Pons (tissue), 1 donor: ENCODE measurements at places on chromosomes 13 and 19.

DNA sequence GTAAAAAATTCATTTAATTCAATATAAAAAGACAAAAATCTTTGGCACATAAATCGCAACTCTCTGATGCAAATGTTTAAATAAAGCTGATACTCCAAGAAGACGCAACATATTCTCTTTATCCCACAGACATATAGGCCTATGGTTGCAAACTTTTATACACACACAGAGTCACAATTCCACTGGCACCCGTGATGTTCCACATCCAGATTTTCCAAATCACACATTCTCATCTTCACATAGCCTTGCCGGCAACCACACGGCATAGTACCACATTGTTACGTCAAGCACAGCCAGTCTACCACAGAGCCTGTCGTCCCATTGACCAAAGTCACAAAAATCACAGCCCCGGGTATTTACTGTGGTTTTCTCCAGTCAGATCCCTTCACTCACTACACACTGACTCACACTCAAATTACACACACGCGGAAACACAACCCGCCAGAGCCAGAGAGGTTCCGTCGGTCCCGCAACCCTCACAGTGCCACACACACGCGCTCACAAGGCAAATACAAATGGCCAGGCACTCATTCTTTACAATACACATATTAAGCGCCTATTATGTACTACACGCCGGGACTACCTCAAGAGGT is 546 bp upstream of the ZNF546 start:
- no peak for DNase-seq

DNA sequence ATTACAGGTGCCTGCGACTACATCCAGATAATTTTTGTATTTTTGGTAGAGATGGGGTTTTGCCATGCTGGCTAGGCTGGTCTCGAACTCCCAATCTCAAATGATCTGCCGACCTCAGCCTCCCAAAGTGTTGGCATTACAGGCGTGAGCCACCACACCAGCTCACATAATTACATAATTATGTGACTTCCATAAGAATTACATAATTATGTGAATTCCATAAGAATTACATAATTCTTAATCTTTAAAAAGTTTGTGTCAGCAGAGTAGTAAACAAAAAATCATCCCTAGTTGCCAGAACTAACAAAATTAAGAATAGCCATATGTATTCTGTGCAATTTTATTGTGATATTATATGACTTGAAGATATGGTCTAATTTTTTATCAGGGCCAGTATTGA is 25.6 kb downstream of the IFT88 start:
- no peak for DNase-seq

DNA sequence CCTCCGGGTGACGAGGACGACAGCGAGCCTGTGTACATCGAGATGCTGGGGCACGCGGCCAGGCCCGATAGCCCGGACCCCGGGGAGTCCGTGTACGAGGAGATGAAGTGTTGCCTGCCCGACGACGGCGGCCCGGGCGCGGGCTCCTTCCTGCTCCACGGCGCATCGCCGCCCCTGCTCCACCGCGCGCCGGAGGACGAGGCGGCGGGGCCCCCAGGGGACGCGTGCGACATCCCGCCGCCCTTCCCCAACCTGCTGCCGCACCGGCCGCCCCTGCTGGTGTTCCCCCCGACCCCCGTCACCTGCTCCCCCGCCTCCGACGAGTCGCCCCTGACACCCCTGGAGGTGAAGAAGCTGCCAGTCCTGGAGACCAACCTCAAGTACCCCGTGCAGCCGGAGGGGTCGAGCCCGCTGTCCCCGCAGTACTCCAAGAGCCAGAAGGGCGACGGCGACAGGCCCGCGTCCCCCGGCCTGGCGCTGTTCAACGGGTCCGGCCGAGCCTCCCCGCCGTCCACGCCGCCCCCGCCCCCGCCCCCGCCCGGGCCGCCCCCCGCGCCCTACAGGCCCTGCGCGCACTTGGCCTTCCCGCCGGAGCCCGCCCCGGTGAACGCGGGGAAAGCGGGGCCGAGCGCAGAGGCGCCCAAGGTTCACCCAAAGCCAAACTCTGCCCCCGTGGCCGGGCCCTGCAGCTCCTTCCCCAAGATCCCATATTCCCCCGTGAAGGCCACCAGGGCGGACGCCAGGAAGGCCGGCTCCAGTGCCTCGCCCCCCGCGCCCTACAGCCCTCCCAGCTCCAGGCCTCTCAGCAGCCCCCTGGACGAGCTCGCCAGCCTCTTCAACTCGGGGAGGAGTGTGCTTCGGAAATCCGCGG is 511.3 kb downstream of the MYO16 start:
- no peak for DNase-seq

GRCh38 chr19:31372246-31372781 is 23.1 kb upstream of the TSHZ3 start:
- DNase-seq = no peak

- DNase-seq = no peak
Observed at GRCh38 chr13:48816700-48817099, 159.0 kb upstream of the FNDC3A start.
